ENCODE measurements at places on chromosomes 7 and 10.

- DNase-seq = no peak
- H3K27me3 ChIP-seq = no peaks in the 10 kb centered on the region
- no peak overlapping the region for H3K4me3 ChIP-seq
- no peak overlapping the region for H3K27ac ChIP-seq
Measured at GRCh38 chr10:70057306-70057705, 4.7 kb downstream of the MACROH2A2 start.

GRCh38 chr10:30238836-30239235, 110.2 kb downstream of the MTPAP start:
- no peaks in the 10 kb centered on the region for H3K4me1 ChIP-seq
- no peak overlapping the region for H3K27ac ChIP-seq
- no peaks in the 10 kb centered on the region for H3K27me3 ChIP-seq
- H3K4me3 ChIP-seq = no peak overlapping the region
- no peak for DNase-seq

- H3K27me3 ChIP-seq = no peaks in the 10 kb centered on the region
- no peak for DNase-seq
- H3K4me3 ChIP-seq = no peak overlapping the region
Measured at GRCh38 chr7:92680442-92680841, 90.3 kb upstream of the FAM133B start.

GRCh38 chr7:27866256-27866655, 126.3 kb downstream of the TAX1BP1 start:
- no peaks in the 10 kb centered on the region for H3K27me3 ChIP-seq
- no peaks in the 10 kb centered on the region for H3K4me1 ChIP-seq
- H3K4me3 ChIP-seq = no peak overlapping the region
- DNase-seq = no peak
- H3K36me3 ChIP-seq = peaks cover 13% of the 10 kb centered on the region

DNA sequence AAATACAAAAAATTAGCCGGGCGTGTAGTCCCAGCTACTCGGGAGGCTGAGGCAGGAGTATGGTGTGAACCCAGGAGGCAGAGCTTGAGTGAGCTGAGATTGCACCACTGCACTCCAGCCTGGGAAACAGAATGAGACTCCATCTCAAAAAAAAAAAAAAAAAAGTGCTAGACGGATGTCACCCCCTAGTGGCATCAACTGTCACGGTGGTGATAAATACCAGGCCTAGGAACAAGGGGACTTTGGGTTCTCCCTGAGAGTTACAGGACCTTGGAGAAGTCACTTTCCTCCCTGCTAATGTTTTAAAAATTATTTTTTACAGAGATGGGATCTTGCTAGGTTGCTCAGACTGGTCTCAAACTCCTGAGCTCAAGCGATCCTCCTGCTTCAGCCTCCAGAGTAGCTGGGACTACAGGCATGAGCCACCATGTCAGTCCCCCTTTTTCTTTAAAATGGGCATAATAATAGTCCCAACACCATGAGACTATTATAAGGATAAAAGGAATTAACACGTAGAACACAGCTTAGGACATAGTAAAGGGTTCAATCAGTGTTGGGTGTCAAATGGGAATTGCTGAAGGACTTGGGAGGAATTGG, 2.6 kb upstream of the TMEM130 start:
- DNase-seq = no peak
- H3K27ac ChIP-seq = no peak overlapping the region
- H3K27me3 ChIP-seq = peaks cover 62% of the 10 kb centered on the region
- H3K4me1 ChIP-seq = peaks cover 22% of the 10 kb centered on the region
- no peaks in the 10 kb centered on the region for H3K36me3 ChIP-seq
- no peak overlapping the region for H3K4me3 ChIP-seq

- H3K36me3 ChIP-seq = no peaks in the 10 kb centered on the region
- no peak overlapping the region for H3K27ac ChIP-seq
- no peaks in the 10 kb centered on the region for H3K27me3 ChIP-seq
Measured at GRCh38 chr10:67788028-67788886, 49.7 kb downstream of the DNAJC12 start.

- peak overlapping the region; percentile 41 for H3K27ac ChIP-seq
- no peak overlapping the region for H3K4me3 ChIP-seq
- DNase-seq = no peak
- no peaks in the 10 kb centered on the region for H3K27me3 ChIP-seq
Measured at GRCh38 chr7:75962607-75963380, 31.6 kb downstream of the TMEM120A start.

DNA sequence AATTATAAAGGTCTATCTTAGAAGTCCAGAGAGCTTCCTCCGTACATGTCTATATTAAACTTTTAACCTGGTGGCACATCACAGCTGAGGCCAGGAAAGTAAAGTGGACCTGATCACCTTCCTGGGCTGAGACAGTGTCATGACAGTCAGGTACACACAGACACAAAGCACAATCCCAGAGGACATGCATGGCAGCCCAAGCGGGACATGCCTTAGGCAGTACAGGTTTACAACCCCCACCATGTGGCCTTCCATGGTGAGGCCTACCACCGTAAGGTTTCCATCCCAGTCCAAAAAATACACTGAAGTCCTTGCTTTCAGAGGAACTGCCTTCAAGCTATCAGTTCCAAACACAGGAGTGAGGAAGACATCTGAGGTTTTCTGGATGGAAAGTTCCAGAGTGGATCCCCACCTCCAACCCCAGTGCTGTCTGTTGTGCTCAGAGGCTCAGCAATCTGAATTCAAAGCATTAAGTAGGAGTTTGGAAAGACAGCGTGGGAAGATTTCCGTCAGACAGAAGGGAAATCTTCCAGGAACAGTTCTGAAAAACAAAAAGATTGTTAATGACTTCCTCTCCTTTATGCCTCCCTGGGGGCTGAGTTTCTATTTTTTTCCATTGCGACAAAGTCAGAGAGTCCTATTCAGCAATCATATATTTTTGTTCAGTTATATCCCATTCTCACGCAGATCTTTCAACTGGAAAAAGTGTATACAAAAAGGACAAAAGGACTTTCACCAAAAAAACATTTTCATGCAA, 20.1 kb downstream of the IFIT3 start:
- no peaks in the 10 kb centered on the region for H3K27me3 ChIP-seq
- no peak overlapping the region for H3K4me3 ChIP-seq
- no peak for DNase-seq
- no peaks in the 10 kb centered on the region for H3K36me3 ChIP-seq
- peaks cover 47% of the 10 kb centered on the region for H3K4me1 ChIP-seq

DNA sequence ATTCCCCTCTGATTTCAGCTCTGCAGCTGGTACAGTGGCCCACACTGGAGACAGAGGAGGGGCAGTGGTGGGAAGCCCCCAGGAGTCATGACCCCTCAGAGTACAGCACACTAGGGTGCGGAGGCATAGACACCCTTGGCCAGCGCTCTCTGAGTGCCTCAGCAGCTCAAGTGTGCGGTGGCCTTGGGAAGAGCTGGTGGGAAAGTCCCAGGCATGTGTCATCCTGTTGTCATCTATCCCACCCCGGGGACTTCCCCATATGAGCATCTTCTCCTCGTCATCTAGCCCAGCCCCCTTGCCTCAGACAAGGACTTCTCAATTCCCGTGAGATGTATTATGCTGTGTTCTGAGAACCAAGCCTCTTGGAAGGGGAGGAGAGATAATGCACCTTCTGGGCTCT, 15.6 kb upstream of the PPIF start:
- H3K36me3 ChIP-seq = no peaks in the 10 kb centered on the region
- H3K27ac ChIP-seq = no peak overlapping the region
- no peak for DNase-seq
- no peaks in the 10 kb centered on the region for H3K4me1 ChIP-seq
- no peak overlapping the region for H3K4me3 ChIP-seq

DNA sequence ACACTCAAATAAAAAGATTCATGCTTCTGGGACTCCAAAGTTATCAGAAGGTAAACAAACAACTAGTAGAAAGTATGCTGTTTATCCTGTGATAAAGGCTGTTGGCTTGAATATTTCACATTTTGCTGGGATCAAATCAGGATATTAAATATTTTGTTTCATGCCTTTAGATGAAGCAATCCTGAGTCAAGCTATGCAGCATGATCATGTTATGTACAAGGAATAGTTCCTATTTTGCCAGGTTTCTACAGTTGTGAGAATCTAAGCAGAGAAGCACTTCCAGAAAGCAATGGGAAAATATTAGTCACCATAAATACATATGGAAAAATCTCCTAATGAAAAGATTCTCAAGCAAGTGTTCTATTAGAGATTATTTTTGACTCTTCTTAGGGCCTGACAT, 262.8 kb upstream of the PCDH15 start:
- no peaks in the 10 kb centered on the region for H3K36me3 ChIP-seq
- no peaks in the 10 kb centered on the region for H3K4me1 ChIP-seq
- no peak overlapping the region for H3K27ac ChIP-seq
- H3K27me3 ChIP-seq = no peaks in the 10 kb centered on the region
- H3K4me3 ChIP-seq = no peak overlapping the region

DNA sequence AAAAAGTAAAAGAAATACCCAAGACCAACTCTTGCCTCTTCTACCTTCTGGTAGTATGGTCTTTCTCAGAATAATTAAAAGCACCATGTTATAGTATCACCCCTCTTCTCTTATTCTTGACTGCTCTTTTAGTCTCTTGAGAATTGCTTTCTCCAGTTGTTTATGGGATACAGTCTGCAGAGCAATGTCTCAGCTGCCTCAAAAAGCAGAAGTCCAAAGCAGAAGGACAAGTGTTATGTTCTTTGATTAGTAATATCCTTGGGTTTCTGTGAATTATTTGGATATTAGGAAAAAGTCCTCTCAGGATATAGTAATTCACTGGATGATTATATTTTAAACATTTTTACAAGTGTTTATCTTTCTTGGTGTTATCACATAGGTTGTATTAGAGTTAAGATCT, 7.4 kb downstream of the TAS2R41 start:
- no peaks in the 10 kb centered on the region for H3K27me3 ChIP-seq
- H3K4me3 ChIP-seq = no peak overlapping the region
- H3K4me1 ChIP-seq = no peaks in the 10 kb centered on the region
- DNase-seq = no peak
